ENCODE measurements at places on chromosomes 7 and 10. TPM values are rescaled to one million over a fixed set of nuclear protein-coding genes. Genes with fewer than 3 reads are reported as not detected.

DNA sequence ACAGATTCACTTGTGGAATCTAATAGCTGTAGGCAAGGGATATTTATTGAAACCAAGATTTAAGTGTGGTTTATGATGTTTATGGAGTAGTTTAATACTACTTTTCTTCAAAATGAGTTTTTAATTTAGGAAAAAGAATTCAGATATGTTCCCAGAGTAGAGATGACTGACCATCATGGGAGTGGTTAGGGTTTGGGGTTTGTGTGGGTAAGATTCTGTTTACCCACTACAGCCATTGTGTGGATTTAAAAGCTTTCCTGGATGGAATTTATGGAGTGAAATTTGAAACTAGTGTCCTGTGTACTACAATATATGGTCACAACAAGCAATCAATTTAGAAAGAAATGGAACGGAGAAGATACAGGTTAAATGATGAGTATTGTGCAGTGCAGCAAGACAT, 453.5 kb downstream of the AUTS2 start:
- no peaks in the 10 kb centered on the region for H3K4me1 ChIP-seq

GRCh38 chr7:128939861-128940410, 2.2 kb downstream of the IRF5 start:
- no peaks in the 10 kb centered on the region for H3K27me3 ChIP-seq
- no peaks in the 10 kb centered on the region for H3K36me3 ChIP-seq
- no peak for DNase-seq
- peak overlapping the region; percentile 91 for H3K4me3 ChIP-seq
- peak overlapping the region; percentile 30 for H3K27ac ChIP-seq

DNA sequence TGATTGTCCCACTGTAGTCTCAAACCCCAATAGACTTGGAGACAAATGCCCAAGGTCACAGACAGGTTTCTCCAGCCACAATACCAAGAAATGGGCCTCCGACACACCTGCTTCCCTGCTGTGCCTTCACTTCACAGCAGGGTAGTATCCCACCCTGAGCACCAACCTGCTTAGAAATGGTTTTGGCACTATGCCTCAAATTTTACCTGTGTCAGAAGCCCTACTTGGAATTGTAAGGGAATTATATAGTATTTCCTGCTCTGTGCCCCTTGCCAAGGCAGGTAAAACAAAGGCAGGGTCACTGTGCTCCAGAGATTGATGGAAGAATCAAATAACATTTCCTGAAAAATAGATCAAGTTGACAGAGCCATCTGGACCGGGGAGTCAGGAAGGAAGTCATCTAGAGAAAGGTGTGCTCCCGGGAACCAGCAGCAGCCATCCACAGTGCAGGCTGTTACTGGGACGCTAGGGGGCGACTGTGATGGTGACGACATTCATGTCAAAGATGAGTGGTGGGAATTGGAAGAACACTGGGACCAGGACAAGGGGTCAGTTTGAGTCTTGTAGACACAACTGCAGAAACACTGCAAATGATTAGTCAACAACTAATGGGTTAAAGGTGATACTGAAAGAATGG, 117.8 kb upstream of the AKR1E2 start:
- DNase-seq: no peak
- H3K27me3 ChIP-seq: no peaks in the 10 kb centered on the region

DNA sequence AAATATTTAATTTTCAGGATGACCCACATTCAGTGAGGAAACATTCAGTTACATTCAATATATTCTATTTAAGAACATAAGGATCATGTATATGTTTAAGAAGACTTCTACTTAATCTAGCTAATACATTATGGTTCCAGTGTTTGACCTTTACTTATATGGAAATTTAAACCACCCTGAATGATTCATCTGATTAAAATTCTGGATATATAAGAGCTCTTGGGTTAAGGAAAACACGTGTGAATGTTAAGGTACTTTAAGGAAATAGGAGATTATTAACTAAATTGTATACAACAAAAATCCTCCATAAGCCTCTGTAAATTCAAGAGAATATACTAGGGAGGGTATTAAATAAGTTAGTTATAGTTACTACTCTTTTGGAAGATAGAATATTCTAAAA, 40.9 kb downstream of the HDAC9 start:
- H3K27me3 ChIP-seq: no peaks in the 10 kb centered on the region
- peaks cover 10% of the 10 kb centered on the region for H3K4me1 ChIP-seq
- no peaks in the 10 kb centered on the region for H3K36me3 ChIP-seq
- H3K4me3 ChIP-seq: no peak overlapping the region
- no peak for DNase-seq
- no peak overlapping the region for H3K27ac ChIP-seq

CABCOCO1 gene
- not detected for total RNA-seq

SORBS1 gene
- 1,659 TPM for total RNA-seq

DGKI gene
- 22.3 TPM for total RNA-seq

All from thoracic aorta (tissue), 2 donors.